ENCODE measurements at places on chromosomes 7 and 10.
A peak's percentile ranks its signal among the peaks of the same experiment; 100 is the strongest.

- no peak for DNase-seq
Observed at GRCh38 chr7:51817694-51818225, 501.2 kb upstream of the COBL start.

DNA sequence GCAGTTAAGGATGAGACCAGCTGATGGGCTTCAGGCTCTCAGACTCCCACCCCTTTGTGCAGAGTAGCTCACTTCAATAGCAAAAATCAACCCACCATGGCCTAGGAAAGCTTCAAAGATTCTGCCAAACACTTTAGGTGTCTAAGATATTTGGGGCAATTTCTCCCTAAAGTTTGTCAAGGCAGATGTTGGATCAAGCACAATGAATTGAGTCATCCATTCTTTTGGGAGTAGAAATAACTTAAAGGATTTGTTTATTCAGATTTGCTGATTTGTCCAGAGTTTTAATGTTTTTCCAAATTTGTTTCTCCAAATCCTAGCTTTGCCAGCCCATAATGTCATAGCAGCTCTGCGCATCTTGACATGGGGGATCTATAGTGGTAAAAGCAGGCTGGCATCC lies 855.1 kb downstream of the LRMDA start:
- no peak for DNase-seq

DNA sequence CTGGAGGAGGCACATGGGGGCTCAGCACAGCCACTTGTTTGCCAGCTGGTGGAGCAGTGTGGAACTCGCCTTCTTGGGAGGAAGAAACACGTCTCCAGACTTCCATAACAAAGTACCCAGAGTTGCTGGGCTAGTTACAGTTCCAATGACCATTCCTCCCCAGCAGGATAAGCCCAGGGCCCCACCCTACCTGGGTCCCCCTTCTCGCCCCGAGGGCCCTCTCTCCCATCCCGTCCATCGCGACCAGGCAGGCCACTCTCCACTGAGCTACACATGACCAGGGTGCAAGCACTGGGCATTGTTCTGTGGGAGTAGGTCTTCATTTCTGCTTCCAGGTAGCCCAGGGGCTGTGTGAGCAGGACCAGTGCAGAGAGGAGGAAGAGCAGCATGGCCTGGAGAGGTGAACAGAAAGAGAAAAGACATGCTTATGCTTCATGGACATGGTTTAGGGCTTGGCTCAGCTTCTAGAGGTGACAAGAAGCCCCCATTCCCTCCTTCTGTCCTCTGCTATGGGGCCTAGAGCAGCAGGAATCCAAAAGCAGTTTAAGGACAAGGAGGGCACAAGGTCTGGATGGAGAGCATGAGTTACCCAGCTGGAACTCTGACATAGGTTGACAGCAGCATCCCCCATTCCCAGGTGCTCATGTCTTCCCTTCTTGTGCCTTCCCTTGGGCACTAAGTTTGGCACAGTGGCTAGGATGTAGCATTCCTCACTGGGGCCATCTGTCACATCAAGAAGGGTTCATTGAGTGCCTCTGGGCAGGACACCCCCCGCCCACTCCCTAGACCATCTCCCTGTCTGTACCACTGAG lies 2.4 kb downstream of the SFTPD start:
- no peak for DNase-seq

GRCh38 chr10:118870467-118871243 lies 115.9 kb upstream of the CACUL1 start:
- DNase-seq = no peak

DNA sequence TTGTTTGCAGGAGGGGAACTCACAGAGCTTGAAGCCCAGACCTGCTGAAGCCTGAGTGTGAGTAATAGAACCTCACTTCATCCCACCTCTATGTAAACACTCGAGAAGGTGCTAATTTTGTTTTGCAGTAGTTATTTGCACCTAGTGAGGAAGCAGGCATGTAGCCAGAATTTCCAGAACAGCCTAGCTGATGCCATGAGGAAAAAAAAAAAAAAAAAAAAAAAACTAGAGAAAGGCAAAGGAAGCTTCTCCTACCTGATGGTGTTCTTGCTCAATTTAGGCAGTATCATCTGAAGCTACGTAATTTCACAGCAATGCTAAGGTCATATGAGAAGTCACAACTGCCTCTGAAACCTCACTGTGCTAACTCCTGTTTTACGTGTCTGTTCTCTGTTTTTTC lies 13.6 kb upstream of the GPR37 start:
- DNase-seq = no peak

DNA sequence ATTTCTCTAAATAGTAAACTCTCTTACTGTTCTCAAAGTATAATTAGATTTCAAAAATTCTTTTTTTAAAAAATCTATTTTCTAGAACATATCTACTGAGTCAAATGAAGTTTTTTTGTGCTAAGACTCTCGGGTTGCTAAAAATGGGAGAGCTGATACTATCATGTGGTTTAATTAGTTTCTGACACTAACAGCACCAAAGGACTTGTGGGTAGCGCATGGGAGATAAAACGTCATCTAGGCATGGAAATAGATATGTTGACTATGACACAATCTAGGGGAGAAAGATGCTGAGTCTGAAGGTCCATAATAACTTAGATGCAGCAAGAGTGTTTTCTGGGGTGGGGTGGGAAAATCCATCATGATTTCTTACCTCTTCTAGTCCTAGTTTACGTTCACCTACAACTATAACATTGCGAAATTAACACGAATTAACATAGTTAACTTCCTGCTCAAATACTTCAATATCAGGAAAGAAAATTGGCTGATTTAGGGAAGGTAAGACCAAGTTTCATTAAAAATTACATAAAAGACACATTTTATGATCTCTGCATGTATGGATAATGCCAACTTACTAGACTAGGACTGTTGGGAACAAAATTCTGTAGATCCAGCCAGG lies 14.3 kb upstream of the ARMC3 start:
- DNase-seq = no peak

DNA sequence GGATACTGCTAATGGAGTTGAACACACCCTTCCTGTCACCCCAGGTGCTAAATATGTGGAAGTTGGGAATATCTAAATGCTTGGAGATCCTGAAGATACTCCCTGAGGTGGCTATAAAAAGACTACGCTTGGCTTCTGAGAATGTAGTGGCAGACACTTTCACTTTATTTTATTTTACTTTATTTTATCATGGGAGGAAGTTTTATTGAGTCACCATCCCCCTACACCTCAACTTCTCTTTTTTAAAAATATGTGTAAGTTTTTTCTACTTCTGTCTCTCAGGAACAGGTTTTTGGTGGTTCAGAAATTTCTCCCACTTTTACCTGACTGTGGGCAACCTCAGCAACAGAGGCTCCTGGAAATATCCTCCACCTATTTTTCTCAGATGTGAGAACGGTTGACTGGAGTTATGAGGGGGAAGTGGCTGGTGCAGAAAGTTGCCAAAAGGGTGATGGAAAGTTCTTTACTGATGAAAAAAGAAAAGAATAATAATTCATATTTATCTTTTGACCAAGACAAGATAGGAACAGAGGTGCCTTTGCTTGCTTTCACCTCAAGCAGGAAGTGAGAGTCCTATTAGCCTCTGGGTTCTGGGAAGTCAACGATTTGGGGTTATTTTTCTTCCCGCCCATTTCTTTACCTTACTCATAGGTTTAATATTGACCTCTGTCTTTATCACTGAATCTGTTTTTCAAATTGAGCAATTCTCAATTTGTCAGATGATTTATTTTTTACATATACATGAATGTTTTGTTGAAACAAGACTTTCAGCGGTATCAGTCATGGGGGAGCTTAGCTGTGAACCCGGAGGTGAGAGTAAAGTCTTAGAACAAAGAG lies 103.6 kb downstream of the AHR start:
- DNase-seq = peak; percentile 27

GRCh38 chr7:11505471-11505985 lies 326.5 kb downstream of the THSD7A start:
- DNase-seq = no peak

DNA sequence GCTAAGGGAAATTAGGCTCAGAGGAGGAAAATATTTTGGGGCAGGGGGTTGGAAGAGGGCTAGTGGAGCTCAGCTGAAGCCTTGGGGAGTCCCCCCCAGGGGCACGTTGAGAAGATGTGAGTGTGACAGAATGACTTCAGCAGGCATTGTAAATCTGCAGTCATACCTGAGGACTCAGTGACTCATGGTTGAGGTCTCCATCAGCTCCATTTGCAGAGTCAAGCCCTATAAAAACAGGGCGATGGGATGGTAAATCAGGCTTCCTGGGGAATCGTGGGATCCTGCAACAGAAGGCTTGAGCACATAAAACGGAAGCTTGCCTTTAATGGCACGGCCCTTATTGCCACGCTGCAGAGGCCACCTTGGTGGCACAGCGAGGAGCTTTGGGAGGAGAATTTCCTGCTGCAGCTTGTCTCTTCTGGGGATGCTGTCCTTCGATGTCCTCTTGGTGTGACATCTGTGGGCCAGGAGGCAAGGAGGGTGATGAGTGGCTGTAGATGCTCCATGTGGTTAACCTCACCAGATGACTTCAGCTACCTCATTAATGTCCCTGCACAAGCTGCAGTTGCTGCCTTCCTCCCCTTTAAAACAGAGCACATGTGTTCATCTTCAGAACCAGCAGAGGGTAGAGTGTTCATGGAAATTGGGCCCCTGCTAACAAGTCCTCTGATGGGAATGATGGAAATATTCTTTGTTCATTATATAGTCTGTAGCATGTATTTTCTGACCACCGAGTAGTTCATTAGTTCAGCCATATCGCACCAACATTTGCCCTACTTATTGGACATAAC lies 285.9 kb downstream of the LRMDA start:
- no peak for DNase-seq

- DNase-seq = peak; percentile 38
Observed at GRCh38 chr7:140342727-140343514, 55.4 kb downstream of the SLC37A3 start.

DNA sequence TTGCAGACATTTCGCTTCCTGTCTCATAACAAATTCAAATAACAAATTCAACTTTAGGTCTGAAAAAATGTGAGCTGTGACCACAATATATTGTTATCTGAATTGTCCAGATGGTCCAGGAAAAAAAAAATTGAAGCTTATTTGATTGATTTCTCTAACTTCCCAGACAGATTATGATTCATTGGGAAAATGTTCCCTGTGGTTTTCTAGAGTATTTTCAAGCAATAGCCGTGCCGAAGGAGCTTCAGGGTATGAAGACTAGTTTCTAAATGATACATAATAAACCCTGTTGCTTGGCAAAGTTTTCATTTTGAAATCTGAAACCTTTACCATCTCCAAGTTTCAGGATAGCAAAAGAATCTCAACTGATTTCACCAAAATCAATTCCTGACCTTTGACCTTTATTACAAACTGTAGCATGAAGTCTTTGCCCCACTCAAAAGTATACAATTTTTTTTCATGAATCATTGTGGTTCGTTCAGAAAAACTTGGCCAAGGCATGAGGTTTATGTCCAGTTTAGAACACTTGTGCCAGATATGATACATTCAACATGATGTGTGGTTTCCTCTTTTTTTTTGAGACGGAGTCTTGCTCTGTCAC lies 109.9 kb downstream of the JCAD start:
- no peak for DNase-seq

- peak; percentile 59 for DNase-seq
Observed at GRCh38 chr7:134547397-134548054, 1.4 kb upstream of the AKR1B15 start.

- DNase-seq = no peak
Observed at GRCh38 chr10:69628891-69629290, 1.2 kb upstream of the FAM241B start.

DNA sequence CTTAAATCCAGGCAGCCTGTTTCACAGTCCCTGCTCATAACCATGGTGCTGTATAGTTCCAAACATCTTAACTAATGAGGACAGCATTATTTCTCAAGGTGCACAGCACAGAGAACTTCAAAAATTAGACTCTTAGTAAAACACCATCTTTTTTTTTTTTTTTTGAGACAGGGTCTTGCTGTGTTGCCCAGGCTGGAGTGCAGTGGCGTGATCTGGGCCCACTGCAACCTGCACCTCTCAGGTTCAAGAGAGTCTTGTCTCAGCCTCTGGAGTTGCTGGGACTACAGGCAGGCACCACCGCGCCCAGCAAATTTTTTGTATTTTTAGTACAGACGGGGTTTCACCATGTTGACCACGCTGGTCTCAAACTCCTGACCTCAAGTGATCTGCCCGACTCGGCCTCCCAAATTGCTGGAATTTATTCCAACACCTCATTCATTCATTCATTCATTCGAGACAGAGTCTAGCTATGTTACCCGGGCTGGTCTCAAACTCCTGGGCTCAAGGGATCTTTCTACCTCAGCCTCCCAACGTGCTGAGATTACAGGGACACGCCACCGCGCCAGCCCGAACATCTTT lies 507 bp upstream of the TMEM254 start:
- no peak for DNase-seq

GRCh38 chr7:46494441-46494840 lies 573.4 kb upstream of the IGFBP3 start:
- no peak for DNase-seq

DNA sequence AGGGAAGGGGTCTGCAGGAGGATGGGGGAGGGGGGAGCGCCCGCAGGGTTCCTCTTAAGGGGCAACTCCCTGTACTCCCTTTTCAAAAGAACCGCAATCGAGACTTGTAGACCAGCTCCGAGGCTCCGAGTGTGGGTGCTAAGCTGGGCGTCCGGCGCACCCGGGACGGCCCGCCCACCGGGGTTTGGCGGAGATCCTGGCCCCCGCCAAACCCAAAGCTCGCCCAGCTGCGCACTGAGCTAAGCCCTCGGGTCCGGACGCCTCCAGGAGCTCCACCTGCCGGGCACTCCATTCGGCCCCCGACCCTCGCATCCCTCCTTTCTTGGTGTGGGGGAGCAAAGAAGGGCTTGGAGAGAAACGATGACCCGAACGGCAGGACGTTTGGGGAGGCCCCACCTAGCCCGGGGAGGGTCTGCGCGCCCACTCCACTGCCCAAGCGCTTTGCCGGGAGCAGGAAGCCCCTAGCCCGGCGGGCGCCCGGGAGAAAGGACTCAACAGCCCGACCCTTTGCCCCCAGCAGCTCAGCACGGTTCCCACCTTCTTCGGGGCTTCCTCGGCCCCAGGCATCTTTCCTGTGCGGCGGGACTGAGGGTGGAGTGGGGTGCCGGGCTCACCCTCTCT lies 651 bp downstream of the AFAP1L2 start:
- no peak for DNase-seq

- no peak for DNase-seq
Observed at GRCh38 chr7:29890251-29890650, 83.9 kb downstream of the WIPF3 start.

- no peak for DNase-seq
Observed at GRCh38 chr7:44615149-44615611, 8.8 kb downstream of the OGDH start.

DNA sequence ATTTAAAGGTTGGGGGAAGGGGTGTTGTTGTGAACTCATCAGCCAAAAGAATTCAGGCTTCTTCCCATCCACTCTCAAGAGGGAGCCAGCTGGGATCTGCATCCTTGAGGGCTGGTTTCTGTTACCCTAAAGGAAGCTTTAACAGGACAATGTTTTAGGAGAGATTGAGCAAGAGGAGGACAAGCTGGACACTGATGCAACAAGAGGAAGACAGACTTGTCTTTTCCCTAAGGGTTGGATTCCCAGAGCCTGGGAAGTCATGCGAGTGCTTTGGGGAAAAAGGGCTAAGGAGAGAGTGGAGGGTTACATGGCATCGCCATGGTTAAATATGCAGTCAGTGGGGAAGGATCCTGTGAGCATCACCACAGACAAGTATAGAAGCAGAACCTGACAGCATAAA lies 47.6 kb upstream of the PDE1C start:
- no peak for DNase-seq

GRCh38 chr10:2026936-2027335 lies 289.6 kb upstream of the ADARB2 start:
- no peak for DNase-seq

All from germinal center (tissue), 1 donor.